Peyer's patch (tissue), 4 donors: ENCODE measurements at places on chromosomes 4 and X. TPM values are rescaled to one million over a fixed set of nuclear protein-coding genes. Genes with fewer than 3 reads are reported as not detected.

Gene TRIML2
- total RNA-seq: not detected

GRCh38 chrX:3271834-3272186, 74.6 kb downstream of the MXRA5 start:
- DNase-seq: no peak

DNA sequence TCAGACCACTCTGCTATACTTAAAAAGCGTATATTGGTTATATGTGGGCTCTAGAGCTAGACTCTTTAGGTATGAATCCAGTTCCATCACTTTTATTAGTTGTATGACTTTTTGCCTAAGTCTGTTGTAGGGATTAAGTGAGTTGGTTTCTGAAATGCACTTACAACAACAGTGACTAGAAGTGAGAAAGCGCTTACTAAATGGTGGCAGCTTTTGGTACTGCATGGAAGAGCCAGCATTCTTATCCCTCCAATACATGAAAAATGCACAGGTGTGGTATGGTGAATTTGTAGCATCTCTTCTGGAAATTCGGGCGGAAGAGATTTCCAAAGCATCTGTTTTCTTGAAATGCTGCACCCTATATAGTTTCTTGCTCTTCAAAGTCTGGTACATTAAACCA, 117.1 kb downstream of the SPANXA1 start:
- DNase-seq: no peak

Gene CT45A5
- not detected for total RNA-seq

Gene RPS6KA6
- total RNA-seq: 1.7 TPM

Gene KIAA1210
- total RNA-seq: not detected

Gene FUNDC1
- not detected for total RNA-seq

DNA sequence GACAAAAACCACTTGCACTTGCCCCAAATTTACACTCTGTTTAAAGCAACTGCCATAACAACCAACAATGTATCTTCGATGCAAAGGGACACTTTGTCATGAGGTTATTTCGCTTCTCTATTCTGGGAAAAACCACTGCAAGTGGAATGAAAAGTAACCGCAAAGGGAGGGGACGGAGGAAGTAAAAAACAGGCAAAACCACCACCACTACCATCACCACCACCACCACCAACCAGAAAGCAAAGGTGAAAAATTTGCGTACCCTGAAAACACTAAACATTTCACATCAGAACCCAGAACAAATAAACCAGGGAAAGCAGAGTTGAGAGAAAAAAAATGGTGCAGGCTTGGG, 1.2 kb upstream of the N4BP2 start:
- DNase-seq: no peak

DNA sequence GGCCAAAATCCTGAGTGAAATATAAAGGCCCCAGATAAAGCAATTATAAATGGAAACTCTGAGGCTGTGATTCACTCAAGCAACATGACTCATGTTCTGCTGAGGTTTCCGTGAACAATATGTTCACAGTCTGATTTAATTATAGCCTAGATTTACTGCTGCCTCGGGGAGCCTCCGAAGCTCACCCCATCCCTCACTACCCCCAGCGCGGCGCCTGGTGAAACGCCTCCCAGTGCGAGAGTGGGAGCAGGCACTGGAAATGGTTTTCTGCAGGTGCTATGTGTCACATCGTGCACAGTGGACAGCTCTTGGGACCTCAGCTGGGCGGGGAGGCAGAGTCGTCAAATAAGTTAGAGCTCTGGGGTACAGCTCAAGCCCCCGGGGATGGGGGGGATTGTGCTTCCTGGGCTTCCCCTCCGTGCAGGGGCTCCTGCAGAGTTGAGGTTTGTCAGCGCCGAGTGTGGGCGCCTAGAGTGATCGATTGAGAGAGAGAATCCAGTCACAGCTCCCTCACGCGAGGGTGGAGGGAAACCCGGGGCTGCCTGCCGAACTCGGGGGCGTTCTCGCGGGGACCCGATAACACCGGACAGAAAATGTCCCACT, 110.6 kb downstream of the PHKA2 start:
- no peak for DNase-seq
